ENCODE measurements at places on chromosomes 5 and 9. TPM values are rescaled to one million over a fixed set of nuclear protein-coding genes. Genes with fewer than 3 reads are reported as not detected.

- DNase-seq: no peak
Measured at GRCh38 chr9:117247266-117247665, 167.6 kb downstream of the ASTN2 start.

GRCh38 chr5:109089191-109089590, 320.6 kb downstream of the PJA2 start:
- no peak for DNase-seq

DNA sequence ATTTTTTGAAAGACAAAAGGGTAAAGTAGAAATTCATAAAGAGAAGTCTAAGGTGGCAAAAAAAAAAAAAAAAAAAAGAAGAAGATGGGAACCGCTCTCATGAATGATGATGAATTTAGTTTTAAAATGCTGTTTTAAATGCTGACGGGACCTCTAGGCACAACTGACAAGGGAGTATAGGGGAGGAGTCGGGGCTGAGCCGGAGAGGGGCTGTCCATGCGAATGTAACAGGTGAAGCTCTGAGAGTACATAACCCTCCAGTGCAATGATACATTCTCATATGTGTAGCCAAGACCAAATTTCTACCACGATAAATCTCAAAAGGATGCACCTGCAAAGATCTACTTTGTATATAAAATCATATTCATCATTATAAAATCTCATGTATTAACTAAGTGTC, 71.7 kb downstream of the GLIS3 start:
- no peak for DNase-seq

PTGER4 gene
- total RNA-seq: 8.3 TPM

DNA sequence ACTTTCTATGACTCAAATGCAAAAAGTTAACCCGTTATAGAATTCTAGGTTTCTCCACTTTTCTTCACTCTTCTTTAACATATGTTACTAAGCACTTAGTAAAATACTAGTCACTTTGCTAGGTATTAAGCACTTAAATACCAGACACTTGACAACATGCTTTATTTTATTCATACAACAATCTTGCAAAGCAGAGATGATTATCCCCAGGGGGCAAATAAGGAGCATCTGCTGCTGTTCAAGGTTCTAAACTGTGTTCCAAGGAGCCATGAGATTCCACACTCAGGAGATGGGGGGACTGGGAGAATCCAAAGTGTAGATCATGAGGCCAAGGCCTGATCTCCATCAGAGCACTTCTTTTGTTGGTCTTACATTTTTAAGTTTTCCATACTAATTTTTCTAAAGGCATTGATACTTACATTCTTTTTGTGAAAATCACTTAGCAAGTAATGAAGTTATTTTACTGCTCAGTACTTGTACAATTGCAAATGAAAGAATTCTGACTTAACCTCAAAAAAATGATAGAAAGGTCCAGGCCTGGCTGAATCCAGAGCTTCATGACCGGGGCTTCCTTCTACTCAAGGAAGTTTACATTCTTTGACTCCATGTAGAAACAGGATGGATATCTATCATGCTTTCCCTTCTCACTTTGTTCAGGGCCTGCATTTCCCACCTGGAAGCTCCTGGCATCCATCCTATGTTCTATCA, 504.4 kb upstream of the WWC1 start:
- no peak for DNase-seq

DNA sequence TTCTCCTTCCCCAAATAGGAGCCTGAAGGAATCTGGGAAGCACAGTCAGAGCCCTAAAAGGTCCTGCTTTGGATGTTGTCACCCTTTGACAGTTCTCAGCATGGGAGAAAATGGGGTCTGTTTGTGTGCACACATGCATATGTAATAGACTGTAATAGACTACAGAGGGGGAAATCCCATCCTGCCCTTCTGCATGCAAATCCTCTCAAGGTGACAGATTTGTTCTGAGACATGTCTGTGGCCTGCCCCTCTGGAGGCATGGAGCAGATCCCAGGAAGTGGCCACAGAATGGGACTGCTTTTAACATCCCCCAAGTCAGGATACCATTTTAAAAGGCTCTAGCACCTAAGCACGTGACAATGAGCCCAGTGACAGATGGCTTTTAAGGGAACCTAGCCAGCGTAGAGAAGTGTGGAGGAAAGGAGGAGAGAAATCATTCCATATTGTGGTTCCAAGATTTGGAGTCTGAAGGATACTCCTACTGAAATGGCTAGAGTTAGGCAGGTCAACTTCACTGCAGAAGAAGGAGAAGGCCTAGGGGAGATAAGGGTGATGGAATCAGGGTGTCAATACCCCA, 483.5 kb downstream of the SPOCK1 start:
- no peak for DNase-seq

DNA sequence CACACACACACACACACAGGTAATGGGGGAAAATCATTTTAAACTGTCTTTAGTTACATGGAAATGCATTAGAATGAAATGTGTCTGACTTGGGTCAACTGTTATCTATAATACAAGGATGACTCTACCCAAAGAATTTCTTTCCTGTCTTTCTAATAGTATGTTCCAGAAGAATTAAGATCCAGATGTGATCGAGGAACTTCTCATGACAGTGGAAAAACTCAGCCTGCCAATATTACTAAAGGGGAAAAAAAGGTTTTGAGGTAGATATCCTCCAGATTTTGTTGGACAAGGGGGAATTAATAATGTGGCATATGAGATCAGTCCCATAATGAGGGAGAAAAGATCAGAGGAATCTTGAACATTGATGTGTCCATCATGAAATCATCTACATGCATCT, 190.6 kb upstream of the MAP3K1 start:
- DNase-seq: no peak

GRCh38 chr9:98552331-98552730, 156.4 kb downstream of the GABBR2 start:
- no peak for DNase-seq

GABRA1 gene
- total RNA-seq: not detected

PSD2 gene
- total RNA-seq: not detected

- no peak for DNase-seq
Measured at GRCh38 chr5:174799121-174799520, 74.7 kb downstream of the MSX2 start.

ANKHD1 gene
- total RNA-seq: 58.3 TPM

DNA sequence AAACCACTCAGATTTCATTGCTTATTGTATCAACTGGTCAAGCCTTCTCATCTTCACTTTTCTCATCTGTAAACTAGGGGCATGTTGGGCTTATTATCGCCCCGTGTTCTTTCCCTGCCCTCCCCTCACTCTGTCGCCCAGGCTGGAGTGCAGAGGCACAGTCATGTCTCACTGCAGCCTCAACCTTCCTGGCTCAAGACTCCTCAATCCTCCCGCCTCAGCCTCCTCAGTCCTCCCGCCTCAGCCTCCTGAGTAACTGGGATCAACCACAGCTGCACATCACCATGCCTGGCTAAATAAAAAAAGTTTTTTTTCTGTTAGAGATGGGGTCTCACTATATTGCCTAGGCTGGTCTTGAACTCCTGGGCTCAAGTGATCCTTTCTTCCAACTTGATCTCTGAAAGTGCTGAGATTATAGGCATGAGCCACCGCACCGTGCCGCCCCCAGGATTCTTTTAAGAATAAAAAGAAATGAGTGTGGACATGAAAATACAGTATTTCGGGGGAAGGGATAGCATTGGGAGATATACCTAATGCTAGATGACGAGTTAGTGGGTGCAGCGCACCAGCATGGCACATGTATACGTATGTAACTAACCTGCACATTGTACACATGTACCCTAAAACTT, 2.0 kb downstream of the MAML1 start:
- no peak for DNase-seq

PCDHB7 gene
- total RNA-seq: 0.30 TPM

DNA sequence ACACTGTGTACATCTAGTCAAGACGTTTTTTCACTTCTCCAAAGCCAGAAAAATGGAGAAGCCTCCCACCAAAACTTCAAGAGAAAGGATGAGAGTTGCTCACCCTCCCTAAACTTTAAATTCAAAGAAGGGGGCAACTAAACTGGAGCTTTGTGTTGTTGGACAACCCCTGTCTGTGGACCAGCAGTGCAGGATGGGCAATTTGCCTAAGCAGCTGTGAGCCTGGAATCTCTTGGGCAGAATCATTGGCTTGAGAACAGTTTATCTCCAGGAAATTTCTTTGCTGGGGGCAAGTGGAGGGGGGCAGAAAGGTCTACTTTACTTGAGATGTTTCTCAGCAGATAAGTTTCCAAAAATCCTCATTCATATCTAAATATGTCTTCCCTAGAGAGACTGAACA, 151.8 kb downstream of the MUSK start:
- DNase-seq: no peak

DNA sequence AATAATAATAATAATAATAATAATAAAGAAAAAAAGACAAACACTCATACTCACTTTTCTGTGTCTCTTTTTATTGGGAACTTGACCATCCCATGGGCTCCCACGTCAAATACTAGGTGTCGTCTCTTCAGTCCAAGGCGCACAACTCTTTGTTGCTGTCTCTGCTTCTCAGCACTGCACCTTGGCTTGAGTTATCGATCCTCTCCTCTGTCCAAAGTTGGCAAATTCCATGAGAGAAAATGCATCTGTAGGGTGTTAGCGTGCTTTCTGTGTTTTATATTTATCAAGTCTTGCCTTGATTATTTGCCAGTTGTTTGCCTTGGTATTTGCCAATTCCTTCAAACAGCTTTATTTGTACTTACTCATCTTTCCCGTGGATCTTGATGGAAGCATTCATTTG, 653.7 kb downstream of the CDH18 start:
- no peak for DNase-seq

DNA sequence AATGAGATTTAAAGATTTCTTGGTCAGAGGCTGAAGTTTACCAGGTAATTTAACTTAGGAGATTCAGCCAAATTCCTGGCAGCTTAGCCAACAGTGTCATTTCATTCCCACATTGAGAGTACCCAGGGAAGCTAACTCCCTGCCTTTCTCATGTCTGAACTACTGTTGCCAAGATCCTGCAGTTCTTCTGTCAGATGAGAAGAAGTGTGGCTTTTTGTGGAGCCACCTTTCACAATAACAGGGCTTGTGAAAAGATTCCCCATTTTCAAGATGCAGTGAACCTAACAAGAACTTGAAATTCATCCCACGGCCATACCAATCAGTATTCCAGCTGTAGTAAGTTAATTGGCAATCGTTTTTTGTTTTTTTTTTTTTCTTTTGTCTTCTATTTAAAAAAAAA, 176.4 kb downstream of the XRCC4 start:
- DNase-seq: no peak

DNA sequence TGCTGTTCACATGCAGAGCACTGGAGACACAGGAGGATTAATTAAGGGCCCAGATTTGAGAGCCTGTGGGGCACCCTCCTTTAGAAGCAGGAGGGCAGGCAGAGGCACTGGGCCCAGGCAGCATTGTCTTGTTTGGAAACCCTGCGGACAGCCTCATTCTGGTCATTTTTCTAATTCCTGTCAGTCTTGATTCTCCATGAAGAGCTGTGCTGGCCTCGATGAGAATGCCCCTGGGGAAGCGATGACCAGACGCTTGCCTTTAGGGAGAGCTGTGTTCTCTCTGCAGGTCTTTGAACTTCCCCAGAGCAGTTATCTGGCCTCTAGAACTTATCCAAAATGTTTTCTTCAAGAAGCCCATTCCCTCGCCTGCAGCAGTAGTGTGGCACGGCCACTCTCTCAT, 117.8 kb upstream of the PTCH1 start:
- DNase-seq: no peak

- no peak for DNase-seq
Measured at GRCh38 chr9:136365775-136366222, 2.3 kb upstream of the DNLZ start.

DNA sequence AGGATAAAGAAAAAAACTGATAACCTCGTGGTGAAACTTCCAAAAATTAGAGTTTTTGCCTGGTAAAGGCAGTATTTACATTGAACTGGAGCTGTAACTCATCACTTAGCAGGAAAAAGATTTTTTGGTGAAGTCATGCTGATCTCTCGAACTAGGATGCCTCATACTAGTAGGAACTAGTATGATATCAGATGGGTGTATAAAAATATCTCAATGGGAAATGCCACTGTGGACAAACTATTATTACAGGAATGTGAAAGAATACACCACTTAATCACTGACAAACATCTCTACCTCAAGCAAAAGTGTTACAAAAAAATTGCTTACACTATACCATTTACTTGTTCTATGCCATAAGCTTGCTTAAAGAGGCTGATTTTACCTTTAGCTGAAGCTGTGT, 28.4 kb downstream of the RFX3 start:
- no peak for DNase-seq

DNA sequence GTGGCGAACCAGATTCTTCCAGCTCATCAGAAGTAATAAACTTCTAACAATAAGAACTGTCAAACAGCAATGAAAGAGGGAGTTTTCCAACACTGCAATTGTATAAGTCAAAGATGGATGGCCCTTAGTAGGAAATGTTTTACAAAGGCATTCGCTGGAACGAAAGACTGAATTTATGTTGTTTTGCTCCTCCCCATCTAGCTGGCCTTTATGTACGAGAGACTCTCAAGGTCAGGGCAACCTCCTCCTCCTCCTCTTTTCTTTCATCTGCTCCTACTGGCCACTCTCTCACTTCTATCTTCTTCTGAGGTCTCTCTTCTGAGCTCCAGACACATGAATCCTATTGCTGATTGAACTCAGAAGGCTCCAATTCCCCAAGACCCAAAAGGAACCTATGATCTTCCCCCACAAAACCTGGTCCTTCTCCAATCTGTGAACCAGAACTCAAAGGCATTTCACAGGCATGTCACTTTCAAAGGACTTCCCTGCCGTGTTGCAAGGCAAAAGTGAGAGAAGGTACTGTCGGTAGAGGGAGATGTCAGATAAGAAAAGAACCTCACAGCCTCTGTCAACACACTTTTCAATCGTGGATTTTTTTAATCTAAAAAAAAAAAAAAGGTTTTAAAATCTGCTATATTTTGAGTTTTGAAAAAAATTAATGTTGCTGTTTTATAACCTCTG, 28.5 kb upstream of the PUM3 start:
- no peak for DNase-seq

FAM151B gene
- total RNA-seq: 1.2 TPM

GRCh38 chr5:89036704-89037489, 153.9 kb upstream of the MEF2C start:
- no peak for DNase-seq

GRCh38 chr9:84293001-84293798, 47.4 kb downstream of the SLC28A3 start:
- no peak for DNase-seq

GRCh38 chr9:116467740-116468351, 219.3 kb upstream of the TRIM32 start:
- no peak for DNase-seq

- no peak for DNase-seq
Measured at GRCh38 chr5:113060408-113061025, 83.9 kb downstream of the DCP2 start.

Measured in psoas muscle (tissue), 8 donors.